ENCODE measurements at places on chromosomes 12 and 14.

GRCh38 chr12:55039395-55040354, 19.9 kb downstream of the NEUROD4 start:
- DNase-seq: no peak

DNA sequence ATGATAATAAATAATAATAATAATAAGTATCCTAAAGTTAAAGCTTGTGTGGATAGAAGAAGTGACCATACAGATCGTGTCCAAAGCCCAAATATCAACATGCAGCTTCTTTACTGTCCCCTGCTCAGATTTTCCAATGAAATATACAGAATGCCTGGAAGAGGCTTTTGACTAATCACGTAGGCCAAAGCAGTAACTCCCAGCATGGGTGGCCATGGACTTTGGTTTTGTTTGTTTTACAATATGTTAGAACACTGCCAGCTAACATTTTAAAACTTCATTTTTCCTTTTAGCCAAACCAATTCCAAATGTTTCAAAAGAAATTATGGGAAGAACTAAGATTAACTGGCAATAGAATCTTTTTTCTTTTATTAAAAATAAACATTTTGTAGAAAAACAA, 400.0 kb upstream of the FLRT2 start:
- DNase-seq: no peak

DNA sequence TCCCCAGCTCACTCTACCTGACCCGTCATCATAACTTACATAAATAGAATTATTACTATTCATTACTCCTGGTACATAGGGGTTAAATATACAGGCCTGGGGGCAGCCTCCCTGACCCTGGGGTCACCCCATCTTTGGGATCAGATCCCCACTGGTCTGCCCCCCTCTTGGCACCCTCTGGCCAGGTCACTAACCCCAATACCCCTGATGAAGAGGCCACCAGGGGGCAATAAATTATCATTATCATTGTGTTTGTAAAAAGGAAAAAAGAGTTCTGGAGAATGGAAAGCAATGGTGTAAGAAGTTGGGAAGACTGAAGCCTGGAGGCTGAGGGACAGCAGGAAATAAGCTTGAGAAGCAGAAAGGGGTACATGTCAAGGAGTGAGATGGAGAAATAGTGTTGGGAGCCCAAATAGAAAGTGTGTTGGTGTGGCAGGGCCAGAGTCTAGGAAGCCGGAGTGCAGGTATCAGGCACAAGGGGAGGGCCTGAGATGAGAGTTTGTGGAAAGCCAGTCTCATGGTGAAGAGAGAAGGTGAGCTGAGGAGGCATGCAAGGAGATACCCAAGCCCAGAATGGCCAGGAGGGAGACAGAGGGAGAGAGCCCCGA, 6.1 kb upstream of the AAAS start:
- DNase-seq: no peak

- DNase-seq: no peak
These were observed 15.3 kb upstream of the OR5AU1 start for GRCh38 chr14:21171128-21171527.

GRCh38 chr14:92657457-92658142, 90.8 kb downstream of the LGMN start:
- DNase-seq: no peak

DNA sequence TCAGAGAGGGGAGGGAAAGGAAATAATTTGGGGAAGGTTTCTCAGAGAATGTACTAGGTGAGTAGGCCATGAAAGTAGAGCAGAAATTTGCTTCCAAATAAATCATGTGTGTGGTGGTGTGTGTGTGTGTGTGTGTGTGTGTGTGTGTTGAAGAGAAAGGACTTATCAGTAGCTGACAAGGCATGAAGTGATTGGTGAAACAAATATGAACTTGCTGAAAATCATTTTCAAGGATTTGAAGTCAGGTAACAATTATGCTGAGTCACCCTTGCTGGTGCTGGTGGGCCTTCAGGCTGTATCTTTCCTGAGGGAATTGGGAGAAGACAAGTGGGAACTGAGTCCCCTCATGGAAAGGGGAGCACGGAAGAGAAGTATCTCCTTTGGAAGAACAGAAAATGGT, 55.5 kb downstream of the HSD17B6 start:
- DNase-seq: no peak

GRCh38 chr12:117820216-117820907, 148.4 kb downstream of the KSR2 start:
- DNase-seq: no peak

GRCh38 chr12:109773384-109774011, 59.7 kb downstream of the TRPV4 start:
- DNase-seq: no peak

GRCh38 chr12:54608156-54608555, 19.7 kb upstream of the PPP1R1A start:
- DNase-seq: no peak

- DNase-seq: no peak
These were observed 282.9 kb downstream of the CCER1 start for GRCh38 chr12:90672081-90672480.

- DNase-seq: peak; percentile 66
These were observed 67.2 kb downstream of the CCDC92 start for GRCh38 chr12:123905319-123905925.

GRCh38 chr14:99231850-99232713, 39.9 kb downstream of the BCL11B start:
- DNase-seq: no peak

- DNase-seq: peak; percentile 24
These were observed 4.7 kb downstream of the SYNE2 start for GRCh38 chr14:63857466-63858030.

GRCh38 chr14:102370305-102370809, 7.6 kb downstream of the TECPR2 start:
- no peak for DNase-seq

DNA sequence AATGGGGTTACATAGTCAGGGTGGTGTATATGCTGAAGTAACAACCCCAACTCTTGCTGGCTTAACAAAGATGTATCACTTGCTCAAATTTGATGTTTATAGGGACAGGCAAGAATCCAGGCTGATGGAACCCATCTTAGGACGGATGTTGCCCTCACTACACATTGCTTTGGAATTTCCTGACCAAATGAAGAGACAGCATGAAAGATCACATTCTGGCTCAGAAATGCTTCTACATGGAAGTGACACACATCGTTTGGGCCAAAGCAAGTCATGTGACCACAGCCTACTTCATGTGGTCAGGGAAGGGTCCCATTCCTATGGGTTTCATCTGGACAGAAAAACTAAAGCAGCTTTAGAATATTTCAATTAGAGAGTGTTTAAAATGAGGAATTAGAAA, 345.8 kb downstream of the TMEM132D start:
- DNase-seq: no peak

DNA sequence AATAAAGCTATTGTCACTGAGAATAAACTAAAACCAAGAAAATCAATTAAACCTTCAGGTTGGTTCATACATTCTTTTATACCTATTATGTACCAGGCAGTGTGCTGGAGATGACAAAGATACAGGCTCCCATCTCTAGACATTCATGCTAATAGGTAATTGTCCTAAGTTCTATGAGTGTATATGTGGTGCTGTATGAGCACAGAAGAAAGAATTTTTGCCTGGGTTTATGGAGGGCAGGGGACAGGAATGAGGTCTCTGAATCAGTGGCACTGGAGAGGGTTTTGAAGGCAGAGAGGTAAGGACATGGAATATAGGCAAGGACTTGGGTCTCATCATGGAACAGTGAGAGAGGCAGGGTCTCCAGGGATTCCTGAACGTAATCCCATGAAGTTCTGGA, 38.7 kb downstream of the MAP1LC3B2 start:
- no peak for DNase-seq

GRCh38 chr12:57765003-57765697, 1.7 kb downstream of the CYP27B1 start:
- DNase-seq: no peak

- no peak for DNase-seq
These were observed 74.8 kb upstream of the RMST start for GRCh38 chr12:97387844-97388243.

GRCh38 chr12:62435303-62436163, 31.1 kb upstream of the MON2 start:
- no peak for DNase-seq

Data from activated T-cell treated with anti-CD3 and anti-CD28 coated beads for 4 hours (primary cell).